Sigmoid colon (tissue), 7 donors: ENCODE measurements at places on chromosomes 4 and X.

DNA sequence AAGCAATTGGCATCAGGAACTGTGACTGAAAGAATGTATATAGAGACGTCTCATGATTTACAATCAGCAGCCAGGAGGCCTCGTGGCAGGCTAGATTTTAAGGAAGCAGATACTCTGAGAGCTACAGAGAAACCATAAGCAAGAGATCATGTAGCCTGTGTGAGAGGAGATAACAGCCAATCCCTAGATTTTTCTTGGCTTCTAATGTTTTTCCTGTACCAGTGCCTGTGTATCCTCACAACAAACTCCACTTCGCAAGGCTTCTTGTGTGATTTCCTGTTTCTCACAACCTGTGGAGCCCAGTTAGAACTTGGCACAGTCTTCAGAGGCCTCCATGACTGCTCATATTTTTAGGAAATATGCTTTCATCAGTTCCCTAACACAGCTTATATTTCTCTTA lies 147.9 kb downstream of the PTCHD1 start:
- no peak for DNase-seq

- DNase-seq: no peak
Observed at GRCh38 chrX:136028383-136028984, 43.2 kb downstream of the SLC9A6 start.

DNA sequence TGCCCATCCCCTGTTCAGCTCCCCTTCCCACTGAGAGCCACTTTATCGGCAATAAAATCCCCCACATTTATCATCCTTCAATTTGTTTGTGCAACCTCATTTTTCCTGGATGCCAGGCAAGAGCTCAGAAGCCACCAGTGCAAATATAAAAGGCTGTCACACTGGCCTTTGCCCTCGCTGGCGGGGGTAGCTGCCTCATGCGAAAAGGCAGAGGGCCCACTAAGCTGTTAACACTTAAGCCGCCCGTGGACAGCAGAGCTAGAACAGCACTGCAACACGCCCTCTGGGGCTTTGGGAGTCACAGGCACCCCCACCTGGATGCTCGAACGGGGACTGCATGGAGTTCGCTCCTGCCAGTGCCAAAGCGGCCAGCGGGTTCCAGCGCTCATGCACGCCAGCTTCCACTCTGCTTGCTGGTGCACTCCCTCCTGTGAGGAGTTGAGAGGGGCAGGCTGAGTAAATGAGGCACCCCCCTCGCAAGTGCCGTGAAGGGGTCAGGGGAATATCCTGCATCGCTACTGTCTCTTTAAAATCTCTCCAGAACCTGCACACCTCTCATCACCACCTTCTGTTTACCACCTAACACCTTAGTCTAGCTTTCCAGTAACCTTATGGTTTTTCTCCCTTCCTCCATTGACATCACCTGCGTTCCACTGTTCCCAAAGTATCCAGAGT lies 99.5 kb downstream of the SORBS2 start:
- no peak for DNase-seq

- DNase-seq: no peak
Observed at GRCh38 chr4:41620594-41621256, 82.8 kb downstream of the LIMCH1 start.

DNA sequence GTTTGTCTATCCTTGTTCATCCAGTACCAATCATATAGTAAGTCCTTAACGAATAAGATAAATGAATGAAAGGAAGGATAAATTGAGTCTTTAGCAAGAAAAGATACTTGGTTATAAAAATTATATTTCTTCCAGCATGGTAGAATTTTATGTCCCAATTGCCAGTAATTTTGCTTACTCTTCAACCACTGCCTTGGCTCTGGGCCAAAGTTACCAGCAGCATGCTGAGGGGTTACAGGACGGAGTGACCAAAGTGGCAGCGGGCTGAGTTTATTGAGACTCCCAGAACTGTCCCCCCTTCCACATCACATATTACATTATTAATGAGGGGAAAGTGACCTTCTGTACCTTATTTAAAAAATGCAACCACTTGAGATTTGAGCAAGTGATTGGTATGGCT lies 121.7 kb downstream of the RASGEF1B start:
- DNase-seq: no peak

DNA sequence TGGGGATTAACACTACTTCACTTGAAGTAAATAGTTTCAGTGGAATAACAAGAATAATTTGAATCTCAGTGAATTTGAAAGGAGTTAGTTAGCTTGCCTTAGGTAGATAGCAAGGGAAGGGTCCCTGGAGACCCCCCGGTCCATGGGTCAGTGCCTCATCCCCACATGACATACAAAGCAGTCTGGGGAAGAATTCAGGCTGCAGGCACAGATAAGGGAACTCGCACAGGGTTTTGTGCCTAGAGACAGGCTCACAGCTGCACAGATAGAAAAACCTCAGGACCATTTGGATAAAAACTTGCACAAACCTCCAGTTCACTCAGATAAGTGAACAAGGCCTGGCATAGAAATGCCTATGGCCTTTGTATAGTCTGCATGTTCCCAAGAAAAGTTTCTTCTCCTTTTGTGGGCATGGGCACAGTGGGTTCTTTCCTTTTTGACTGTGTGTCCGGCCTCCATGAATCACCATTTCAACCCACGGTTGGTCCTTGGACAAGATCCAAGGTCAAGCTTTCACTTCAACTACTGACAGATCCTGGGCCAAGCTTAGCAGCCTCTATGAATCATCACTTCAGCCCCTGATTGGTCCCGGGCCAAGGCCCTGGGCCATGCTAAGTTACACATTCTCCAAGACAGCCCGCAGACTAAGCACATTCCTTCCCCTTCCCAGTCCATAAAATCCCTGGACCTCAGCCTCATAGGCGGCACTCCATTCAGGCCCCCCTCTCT lies 108.3 kb upstream of the KLHL4 start:
- peak; percentile 71 for DNase-seq

- no peak for DNase-seq
Observed at GRCh38 chr4:74370912-74371311, 6.0 kb downstream of the EREG start.

GRCh38 chr4:147560625-147561024 lies 56.6 kb upstream of the TMEM184C start:
- no peak for DNase-seq

DNA sequence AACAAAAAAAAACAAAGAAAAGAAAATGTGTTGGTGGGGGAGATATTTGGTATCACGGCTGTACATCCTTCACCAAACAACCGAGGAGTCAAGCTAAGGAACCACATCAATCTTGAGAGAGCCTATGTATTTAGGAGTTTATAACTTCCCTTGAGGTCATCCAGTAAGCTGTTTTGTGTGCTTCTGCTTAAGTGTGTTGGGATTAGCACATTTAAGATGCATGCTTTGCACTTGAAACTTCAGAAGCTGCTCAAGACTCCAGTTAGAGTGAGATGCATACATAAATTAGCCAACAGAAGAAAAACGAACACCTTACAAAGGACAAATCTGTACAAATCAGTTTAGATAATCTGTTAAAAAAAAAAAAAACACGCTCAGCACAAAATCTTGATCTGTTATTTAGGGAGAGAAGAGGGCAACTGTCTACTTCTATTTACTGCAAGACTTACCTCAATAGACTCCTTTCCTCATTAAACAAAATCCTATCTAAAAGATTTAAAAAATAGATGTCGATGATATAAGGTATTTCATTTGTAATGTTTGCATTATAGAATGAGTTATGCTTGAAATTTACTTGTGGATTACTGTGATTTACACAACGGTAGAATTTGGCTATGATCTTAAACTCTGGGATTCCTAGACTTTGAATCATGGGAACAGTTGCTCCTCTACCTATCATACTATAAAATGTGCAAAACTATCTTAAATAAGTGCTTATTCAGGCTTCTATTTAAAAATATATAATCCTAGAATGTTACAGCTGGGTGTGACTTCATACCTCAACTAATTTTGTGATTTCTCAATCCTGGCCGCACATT lies 53.8 kb upstream of the NAP1L5 start:
- no peak for DNase-seq

DNA sequence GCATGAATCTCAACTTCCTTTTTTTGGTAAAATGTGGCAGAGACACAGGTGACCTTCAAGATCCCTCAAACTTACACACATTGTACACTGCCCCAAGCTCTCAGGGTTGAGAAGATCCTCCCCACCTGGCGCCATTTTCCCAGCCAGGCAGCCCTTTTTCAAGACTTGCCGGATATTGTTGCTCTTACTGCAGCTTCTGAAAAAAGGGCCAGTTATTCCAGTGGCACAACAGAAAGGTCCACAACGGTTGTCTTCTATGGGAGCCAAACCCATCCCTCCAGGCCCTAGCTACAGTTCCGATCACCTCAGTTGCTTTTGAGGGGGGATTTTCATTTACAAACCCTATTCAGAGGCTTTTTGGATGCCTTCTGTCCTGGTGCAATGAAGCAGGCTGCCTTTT lies 101.1 kb downstream of the CHIC2 start:
- DNase-seq: no peak

GRCh38 chr4:73450398-73451004 lies 14.5 kb downstream of the AFP start:
- no peak for DNase-seq

- no peak for DNase-seq
Observed at GRCh38 chr4:83276299-83277040, 8.1 kb downstream of the COQ2 start.

- no peak for DNase-seq
Observed at GRCh38 chr4:162360369-162361149, 196.8 kb upstream of the FSTL5 start.

- no peak for DNase-seq
Observed at GRCh38 chr4:188596021-188596420, 456.8 kb downstream of the TRIML1 start.

- DNase-seq: no peak
Observed at GRCh38 chrX:129649268-129650182, 5.2 kb downstream of the APLN start.

DNA sequence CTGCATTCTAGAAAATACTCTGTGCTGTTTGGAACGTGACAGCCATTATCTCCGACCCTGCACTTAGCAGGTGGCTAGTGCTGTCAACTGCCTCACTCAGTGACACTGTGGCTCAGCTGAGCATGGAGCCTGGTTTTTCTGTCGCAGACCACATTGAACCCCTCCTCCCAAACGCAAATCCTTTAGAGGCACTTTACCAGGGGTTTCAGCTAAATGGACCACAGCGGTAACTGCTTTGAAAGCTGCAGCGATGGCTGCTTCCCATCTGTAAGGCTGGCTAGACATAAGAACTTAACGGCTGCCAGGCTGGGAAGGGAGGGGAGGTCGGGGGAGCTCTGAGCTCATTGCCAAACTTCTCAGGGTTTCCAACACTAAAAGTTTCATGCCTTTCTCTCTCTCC lies 8.1 kb downstream of the SLC34A2 start:
- DNase-seq: no peak

GRCh38 chrX:149827254-149827653 lies 45.5 kb downstream of the MAGEA9 start:
- no peak for DNase-seq

DNA sequence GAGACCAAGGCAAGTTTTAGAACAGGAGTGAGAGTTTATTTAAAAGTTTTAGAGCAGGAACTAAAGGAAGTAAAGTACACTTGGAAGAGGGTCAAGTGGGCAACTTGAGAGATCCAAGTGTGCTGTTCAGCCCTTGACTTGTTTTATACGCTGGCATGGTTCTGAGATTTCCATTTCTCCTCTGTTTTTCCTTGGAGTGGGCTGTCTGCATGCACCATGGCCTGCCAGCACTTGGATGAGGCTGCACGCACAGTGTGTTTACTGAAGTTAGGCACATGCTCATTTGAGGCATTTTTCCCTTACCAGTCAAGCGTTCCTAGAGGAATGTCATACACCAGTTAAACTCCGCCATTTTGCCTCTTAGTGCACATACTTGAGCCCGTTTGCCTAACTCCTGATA lies 8.7 kb upstream of the ZNF674 start:
- DNase-seq: no peak

DNA sequence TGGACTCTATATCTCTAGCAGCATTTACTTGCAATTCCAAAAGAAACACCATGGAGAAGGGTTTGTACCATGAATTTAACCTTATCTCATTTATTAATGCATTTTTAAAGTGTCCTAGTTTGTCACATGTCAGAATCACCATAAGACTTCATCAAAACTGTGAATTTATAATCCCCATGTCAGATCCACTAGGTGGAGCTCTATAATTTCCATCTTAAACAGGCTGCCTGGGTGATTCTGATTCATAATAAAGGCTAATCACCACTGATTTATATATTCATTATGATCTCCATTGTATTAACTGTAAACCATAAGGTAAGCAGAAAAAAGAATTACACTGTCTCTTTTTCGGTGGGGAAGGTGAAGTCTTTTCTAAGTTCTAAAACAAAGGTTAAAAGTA lies 4.0 kb downstream of the TCEAL2 start:
- no peak for DNase-seq

- no peak for DNase-seq
Observed at GRCh38 chrX:5716666-5717065, 512.0 kb downstream of the NLGN4X start.

- DNase-seq: no peak
Observed at GRCh38 chr4:127370604-127371003, 262.2 kb upstream of the INTU start.

DNA sequence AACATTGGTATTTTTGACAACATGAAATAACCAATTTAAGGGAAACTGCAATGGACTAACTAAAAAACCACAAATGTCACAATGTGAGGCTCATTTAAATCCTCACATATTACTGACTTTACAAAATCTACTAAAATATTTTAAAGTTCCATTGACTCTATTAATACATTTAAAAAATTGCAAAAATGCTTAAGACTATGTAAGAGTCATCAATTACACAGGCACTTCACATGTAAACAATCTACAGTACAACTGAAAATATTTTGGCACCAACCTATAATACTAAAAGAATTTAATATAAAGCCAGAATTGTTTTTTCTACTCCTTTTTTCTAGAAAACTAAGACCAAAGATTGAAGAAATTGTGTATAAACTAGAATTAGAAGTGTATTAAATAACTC lies 76.8 kb upstream of the RBMXL3 start:
- DNase-seq: no peak

DNA sequence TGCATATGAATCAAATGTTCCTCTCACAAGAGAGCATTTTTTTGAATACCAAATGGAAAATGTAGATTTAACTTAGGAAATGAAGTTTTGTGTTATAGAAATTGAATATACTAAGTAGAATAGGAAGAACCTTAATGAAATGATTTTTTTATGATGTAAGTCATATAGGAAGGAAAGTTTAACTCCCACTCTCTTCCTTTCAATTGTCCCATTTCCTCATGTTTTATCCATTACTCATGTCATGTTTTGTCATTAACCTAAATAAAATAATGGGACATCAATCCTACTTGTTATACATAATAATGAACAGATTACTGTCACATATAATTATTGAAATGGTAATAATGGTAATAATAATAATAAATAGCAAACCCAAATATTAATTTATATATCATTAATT lies 22.7 kb upstream of the SRD5A3 start:
- DNase-seq: no peak

GRCh38 chr4:145414226-145414625 lies 67.4 kb upstream of the SMAD1 start:
- no peak for DNase-seq

- DNase-seq: no peak
Observed at GRCh38 chrX:137425986-137426385, 139.9 kb upstream of the ZIC3 start.

- no peak for DNase-seq
Observed at GRCh38 chr4:176784816-176785215, 7.9 kb downstream of the VEGFC start.
